ENCODE measurements at places on chromosomes 7 and 10. TPM values are rescaled to one million over a fixed set of nuclear protein-coding genes. Genes with fewer than 3 reads are reported as not detected.

DNA sequence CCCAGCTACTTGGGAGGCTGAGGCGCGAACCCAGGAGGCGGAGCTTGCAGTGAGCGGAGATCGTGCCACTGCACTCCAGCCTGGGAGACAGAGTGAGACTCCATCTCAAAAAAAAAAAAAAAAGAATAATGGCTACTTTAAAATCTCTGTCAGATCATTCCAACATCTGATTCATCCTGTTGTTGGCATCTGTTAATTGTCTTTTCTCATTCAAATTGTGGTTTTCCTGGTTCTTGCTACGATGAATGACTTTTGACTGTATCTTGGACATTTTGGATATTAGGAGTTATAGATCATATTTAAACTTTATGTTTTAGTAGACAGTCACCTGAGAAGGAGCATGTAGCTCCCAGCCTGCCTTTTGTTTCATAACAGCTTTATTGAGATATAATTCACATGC is 8.5 kb downstream of the TPST1 start:
- DNase-seq = no peak

- no peak for DNase-seq
Observed at GRCh38 chr7:151537818-151538561, 18.3 kb upstream of the RHEB start.

DNA sequence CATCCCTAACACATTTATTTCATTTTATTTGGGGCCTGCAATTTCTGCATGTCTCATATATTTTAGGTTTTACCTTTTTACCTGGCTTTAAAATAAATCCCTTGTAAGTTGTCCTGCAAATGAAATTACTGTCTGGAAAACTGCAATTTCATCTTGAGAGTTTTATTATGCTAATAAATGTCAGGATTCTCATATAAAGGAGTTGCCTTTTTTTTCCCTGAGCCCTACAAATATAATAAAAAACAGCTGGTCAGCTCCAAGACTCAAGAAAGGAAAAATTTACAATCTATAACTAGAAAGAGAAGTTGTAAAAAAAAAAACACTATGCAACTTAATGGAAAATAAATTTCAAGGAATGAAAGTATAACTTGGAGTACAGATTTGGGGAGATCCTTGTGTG is 108.7 kb downstream of the SH2D4B start:
- DNase-seq = no peak

GRCh38 chr7:47992446-47992845 is 13.0 kb upstream of the HUS1 start:
- DNase-seq = no peak

DNA sequence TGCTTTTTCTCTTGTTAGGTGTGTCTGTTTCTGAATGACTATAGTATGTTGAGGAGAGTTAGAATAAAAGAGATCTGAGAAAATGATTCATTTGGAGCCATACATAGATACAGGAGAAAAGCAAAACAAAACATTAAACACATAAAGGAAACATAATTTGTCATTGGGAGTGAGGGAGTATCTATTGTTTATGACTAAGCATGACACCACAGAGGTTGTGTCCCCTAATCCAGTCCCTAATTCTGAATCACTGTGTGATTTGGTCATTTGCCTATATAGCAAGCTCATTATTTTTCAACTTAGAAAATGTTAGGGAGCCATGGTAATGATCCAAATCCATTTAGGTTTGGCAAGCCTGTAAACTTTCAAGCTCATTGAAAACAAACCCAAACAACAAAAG is 132.3 kb upstream of the BMPER start:
- DNase-seq = no peak

- DNase-seq = no peak
Observed at GRCh38 chr7:152144557-152145245, 119.2 kb downstream of the GALNT11 start.

Gene ALKBH4
- 14.0 TPM for total RNA-seq

Gene MRLN
- total RNA-seq = not detected

Gene FAM131B
- 2.9 TPM for total RNA-seq

Data from activated naive CD8-positive, alpha-beta T cell treated with anti-CD3 and anti-CD28 coated beads, Interleukin-2, amount 10 ng/mL, durations not matched to agents 7 days and 5 days (primary cell).